ENCODE measurements at places on chromosomes 12 and 14. TPM values are rescaled to one million over a fixed set of nuclear protein-coding genes. Genes with fewer than 3 reads are reported as not detected.

The TTC6 gene
- not detected for total RNA-seq

The R3HDM2 gene
- 35.7 TPM for total RNA-seq

The AGAP2 gene
- total RNA-seq = 3.3 TPM

The RNFT2 gene
- total RNA-seq = 0.42 TPM

The SYCP3 gene
- not detected for total RNA-seq

The HECTD1 gene
- total RNA-seq = 197 TPM

The ARHGDIB gene
- 100 TPM for total RNA-seq

The ABCD2 gene
- total RNA-seq = 1.2 TPM

The TRMT61A gene
- 37.5 TPM for total RNA-seq

The DBX2 gene
- not detected for total RNA-seq

GRCh38 chr14:21073921-21074320 is 3.8 kb downstream of the ARHGEF40 start:
- DNase-seq = no peak

DNA sequence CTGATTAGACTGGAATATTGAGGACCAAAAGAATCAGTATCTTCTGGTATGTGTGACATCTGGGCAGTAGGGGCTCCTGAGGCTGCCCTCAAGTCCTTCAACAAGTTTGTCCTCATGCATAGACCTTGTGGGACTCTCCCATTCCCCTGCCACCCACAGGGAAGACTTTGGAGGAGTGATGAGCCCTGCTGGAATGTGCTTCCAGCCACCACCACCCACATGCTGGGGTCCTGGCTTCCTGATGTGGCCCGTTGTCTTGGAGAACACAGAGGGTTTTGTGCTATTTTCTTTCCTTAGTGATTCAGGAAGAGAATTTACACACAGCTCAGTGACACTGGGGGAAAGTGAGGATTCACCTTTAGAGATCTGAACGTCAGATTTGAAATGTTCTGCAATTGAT is 29.2 kb upstream of the SEL1L start:
- DNase-seq = no peak

DNA sequence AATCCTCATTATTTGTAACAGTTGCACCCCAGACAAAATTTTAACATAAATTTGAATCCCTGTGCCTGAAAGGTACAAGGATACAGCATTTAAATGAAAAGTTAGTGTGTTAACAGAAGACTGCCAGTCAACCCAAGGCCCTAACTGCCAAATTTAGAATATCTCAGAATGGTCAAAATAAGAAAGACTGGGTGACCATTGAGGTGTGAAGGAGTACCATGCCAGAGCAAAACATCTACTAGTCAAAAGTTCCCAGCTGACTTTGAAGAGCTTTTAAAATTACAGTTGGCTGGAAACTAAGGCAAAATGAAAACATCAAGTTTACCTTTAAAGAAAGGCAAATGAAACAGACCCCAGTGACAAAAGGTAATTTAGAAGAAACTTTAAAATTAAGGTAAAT is 18.4 kb downstream of the SAV1 start:
- no peak for DNase-seq

DNA sequence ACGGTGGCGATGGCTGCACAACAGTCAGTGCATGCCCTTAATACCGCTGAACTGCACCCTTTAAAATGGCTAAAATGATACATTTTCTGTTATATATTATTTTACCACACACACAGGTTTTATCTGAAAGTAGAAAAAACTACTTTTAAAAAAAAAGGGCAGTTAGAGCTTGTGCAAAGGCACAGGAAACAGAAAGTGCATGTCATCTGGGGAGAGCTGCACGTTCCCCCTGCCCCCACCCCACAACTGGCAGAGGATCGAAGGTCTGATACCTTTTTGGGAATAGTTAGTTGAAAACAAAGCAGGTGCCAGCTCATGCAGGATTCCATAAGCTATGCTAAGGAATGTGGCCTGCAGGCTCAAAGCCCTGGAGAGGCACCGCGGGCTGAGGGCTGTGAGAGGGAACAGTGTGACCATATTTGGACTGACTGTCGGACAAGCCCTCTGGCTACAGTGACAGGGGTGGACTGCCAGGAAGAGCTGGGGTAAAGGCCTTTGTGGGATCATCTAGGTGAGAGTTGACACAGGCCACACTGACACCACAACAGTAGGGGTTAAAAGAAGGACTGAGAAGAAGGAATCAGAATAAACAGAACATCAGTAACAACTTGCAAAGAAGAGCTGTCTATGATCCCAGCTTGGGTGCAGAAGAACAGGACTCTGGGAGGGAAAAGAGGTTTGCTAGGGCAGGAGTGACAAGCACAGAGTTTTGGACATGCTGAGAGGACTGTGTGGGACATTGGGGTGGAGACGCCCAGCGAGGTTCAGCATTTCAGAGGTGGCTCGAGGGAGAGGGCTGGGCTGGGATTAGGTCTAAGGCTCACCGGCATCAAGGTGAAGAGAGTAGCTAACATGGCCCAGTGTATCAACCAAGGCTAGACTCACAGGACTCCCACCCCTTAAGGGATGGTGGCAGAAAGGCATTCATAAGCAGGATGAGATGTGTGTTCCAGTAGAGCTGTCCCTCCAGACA is 54.6 kb downstream of the ACTN1 start:
- DNase-seq = no peak

DNA sequence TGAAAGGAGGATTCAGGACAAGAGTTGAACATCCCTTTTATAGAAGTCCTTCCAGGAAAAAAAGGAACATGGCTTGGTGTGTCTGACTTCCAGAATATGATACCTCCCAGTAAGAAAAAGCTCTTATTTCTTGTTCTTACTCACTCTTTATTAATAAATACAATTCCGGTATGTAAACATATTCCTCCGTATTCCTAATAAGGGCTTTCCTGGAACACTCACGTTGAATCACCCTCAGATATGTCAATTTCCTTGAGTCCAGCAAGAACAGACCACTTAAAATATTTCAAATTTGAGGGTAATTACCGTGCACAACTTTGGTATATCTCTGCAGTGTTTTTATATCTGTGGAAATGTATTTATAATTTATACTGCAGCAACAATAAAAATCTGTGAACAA is 385.6 kb downstream of the SYT1 start:
- no peak for DNase-seq

- DNase-seq = no peak
Measured at GRCh38 chr14:51396222-51396815, 156.3 kb downstream of the TMX1 start.

DNA sequence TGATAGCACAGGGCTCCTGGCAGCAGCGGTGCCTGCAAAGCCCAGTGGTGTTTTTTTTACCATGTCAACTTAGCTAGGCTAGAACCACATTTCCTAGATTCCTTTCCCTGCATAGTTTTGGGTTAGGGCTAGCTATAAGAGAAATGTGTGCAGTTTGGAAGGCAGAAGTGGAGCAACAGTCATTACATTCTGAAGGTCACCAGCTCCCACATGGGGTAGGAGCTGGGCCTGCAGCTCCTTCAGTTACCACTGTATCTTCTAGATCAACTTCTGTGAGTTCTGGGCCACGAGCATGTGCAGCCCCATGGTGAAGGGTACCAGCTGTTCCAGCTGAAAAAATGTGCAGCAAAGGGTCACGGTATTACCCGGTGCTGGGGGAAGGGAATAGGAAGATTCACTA is 2.3 kb upstream of the SLC25A3 start:
- DNase-seq = no peak

DNA sequence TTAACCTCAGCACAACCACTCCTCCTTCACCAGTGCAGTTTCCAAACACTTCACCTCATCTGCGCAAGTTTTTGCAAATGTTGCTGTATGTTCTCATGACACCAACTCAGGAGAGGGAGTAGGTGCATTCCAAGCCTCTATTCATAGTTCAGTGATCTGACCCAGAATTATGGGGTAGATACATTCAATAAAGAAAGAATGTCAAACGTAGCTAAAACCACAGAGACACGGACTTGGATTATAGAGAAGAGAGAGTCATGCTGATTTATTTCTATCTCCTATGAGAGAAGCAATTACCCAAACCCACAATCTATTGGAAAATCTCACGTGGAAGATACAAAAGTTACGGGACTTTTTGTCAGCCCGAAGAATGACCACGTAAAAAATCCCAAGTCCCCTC is 1006.0 kb upstream of the TMEM132C start:
- no peak for DNase-seq

- no peak for DNase-seq
Measured at GRCh38 chr12:15648558-15648957, 140.6 kb downstream of the EPS8 start.

- DNase-seq = no peak
Measured at GRCh38 chr14:102824832-102825231, 47.6 kb downstream of the TRAF3 start.

DNA sequence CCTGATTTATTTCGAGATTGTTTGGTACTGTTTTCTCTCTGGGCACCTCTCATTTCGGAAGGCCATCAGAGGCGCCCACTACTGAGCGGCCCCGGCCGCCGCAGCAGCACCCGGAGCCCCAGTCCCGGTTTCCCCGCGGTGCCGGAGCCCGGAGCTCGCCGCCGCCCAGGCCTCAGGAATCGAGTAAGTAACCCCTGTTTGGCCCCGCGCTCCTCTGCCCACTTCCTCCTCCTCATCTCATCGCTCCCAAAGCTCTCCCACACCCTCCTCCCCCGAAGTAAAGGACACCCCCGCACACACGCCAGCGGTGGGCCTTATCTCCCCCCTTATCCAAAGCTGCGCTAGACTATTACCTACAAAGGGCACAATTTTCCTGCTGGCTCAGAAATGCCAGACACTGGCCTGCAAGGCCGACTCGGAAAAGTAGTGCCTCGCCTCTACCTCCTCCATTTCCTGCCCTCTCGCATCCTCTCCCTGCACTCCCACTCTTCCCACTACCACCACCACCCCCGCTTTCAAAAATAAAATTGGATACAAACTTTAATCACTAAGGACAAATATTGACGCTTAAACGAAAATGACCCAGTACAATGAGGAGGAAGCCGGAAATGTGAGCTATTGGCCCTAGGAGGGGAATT is 637 bp upstream of the FOXG1 start:
- DNase-seq = no peak

DNA sequence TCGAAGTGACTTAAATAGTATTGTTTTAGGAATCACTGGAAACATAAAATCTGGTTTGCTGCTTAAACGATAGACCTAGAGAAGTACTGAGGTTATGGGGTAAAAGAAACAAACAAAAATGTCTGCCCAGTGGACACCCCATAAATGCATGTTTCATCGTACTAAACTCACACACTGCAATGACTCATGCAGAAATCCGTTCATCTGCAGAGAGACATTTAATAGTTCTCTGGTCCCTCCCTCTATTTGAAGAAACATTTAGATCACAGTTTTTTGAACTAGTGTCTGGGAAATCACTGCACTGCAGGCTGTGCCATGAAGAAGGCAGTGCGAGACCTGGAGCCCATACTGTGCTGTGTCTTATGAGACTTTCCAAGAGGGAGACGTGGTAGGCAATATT is 25.5 kb downstream of the SLC17A8 start:
- DNase-seq = no peak

- no peak for DNase-seq
Measured at GRCh38 chr12:132669166-132669879, 17.8 kb downstream of the POLE start.

DNA sequence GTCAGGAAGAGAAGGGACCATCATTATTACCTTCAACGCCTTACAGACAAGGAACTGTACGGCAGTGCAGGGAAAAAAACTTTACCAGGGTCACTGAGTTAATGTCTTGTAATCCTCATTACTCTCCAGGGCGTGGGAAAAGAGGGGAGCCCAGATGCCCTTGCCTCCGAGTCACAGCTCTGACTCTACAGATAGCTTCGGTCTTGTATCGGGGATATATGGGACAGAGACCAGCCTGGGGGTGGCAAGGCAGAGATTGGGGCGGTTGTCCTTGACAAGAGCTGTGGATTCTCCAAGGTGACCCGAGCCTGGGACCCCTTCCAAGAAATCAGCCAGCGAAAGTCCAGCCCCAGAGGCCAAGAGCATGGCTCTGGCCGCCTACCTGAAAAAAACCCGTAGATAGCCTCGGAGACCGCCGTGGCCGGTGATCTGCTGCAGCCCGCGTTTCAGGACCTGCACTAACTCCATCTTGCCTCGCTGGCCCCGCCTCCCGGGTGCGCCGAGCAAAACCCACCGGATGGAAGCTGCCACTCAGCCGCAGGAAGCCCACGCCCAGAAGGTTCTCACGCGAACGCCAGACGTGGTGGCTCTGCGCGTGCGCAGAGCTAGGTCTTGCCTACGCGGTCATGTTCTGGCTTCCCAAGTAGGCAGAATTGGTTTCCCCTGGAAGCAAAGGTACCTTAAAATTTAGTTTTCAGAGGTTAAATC is at the start of gene NDUFA12:
NDUFA12 (minus strand) TSS at position 485 of the 708 bp plus-strand sequence; CDS start at position 468, 17 bp downstream.
- DNase-seq = peak; percentile 97

- no peak for DNase-seq
Measured at GRCh38 chr12:41521872-41522379, 333.8 kb downstream of the PDZRN4 start.

GRCh38 chr12:112937741-112938719 is at the start of gene OAS3:
TSS of gene OAS3 (plus strand) at chr12:112938474. CDS start at chr12:112938531, 57 bp downstream.
- DNase-seq = peak; percentile 97

DNA sequence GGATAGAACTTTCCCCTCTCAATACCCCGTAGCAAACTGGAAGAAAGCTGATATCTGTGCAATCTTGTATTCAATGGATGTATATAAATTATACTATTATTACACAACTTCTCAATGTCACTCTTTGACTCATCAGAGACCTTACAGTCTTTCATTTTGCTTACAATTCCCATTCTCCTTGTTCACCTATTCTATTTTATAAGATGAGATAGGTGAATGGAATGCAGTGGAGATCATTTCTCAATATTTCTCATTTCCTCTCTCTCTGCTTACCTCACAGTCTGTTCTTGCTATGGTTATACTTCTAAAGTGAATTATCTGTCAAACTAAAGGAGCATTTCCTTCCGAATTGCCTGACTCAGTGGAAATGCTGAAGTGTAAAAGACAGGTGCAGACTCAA is 14.9 kb downstream of the FOXA1 start:
- DNase-seq = no peak
